ENCODE measurements at places on chromosomes 5 and 9.
A peak's percentile ranks its signal among the peaks of the same experiment; 100 is the strongest.

- no peak for DNase-seq
Measured at GRCh38 chr5:75200776-75201175, 35.9 kb downstream of the ANKRD31 start.

GRCh38 chr9:111427186-111427585 lies 57.0 kb downstream of the ECPAS start:
- no peak for DNase-seq

- DNase-seq = no peak
Measured at GRCh38 chr9:114433086-114433485, 45.3 kb upstream of the AKNA start.

DNA sequence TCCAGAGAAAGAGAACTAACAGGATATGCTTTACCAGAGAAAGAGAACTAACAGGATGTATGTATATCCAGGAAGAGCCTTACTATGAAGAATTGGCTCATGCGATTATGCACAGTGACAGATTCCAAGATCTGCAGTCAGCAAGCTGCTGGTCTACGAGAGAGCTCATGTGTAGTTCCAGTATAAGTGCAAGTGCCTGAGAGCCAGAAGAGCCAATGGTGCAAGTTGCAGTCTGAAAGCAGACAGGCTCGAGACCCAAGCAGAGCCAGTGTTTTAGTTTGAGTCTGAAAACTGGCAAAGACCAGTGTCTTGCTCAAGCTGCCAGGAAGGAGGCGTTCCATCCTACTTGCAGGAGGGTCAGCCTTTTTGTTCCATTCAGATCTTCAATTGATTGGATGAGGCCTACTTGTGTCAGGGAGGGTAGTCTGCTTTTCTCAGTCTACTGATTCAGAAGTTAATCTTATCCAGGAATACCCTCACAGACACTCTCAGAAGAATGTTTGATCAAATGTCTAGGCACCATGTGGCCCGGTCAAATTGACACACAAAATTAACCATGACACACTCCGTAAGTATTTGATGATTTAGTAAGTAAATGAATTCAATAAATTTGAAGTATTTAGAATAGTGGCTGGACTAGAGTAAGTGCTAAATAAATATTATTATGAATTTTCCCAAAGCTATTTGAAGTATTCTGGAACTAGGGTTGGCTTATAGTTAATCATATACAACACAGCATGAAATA lies 372.1 kb upstream of the SGCD start:
- DNase-seq = no peak

GRCh38 chr9:130665431-130666392 lies 1.3 kb downstream of the PRDM12 start:
- DNase-seq = peak; percentile 64

DNA sequence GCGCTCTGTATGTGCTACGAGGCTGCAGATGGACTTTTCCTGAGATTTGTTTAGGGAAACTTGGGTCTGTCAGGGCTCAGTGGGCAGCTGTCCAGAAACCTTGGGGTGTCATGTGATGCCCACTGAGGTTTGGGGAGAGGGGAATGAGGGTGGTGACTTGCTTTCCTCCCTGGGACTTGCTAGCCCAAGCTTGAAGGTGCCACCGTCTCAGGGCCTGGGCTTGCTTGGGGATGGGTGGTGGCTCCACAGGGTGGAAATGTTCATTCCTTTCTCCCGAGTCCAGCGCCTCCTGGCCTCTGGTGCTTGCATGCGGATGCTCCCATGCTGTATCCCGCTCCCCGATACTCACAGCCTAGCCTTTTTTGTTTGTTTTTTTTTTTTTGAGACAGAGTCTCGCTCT lies 33.3 kb downstream of the ZNF618 start:
- DNase-seq = no peak

- DNase-seq = no peak
Measured at GRCh38 chr5:159873680-159874079, 42.6 kb upstream of the ADRA1B start.

DNA sequence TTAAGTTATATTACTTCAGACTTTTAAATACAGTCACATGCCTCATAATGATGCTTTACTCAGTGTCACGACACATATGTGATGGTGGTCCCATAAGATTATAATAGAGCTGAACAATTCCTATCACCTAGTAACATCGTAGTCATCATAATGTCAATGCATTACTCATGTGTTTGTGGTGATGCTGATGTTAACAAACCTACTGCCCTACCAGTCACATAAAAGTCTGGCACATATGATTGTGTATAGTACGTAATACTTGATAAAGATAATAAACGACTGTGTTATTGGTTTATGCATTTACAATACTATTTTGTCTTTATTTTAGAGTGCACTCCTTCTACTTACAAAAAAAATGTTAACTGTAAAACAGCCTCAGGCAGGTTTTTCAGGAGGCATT lies 103.7 kb downstream of the PAM start:
- DNase-seq = no peak

GRCh38 chr5:173643964-173644363 lies 27.5 kb upstream of the BOD1 start:
- DNase-seq = peak; percentile 79

GRCh38 chr9:86246752-86247161 lies 12.7 kb downstream of the C9orf153 start:
- peak; percentile 12 for DNase-seq

GRCh38 chr9:363274-363612 lies 148.6 kb downstream of the DOCK8 start:
- no peak for DNase-seq

DNA sequence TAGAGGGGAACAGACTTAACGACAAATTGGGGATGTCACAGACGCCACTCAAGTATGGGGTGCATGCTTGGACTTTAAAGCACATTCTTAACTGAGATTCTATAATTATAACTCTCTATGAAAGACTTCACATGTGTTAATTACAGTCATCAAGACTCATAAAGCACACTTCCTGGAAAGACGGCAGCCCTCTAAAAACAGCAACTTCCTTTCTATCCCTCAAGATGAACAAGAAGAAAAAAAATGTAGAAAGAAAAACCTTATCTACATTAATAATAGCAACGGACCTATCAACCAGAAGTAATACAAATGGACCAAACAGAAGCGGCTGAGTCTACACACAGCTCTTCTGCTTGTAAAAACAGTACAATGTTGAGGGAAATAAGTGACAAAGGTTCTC lies 21.2 kb downstream of the GNAQ start:
- DNase-seq = no peak

DNA sequence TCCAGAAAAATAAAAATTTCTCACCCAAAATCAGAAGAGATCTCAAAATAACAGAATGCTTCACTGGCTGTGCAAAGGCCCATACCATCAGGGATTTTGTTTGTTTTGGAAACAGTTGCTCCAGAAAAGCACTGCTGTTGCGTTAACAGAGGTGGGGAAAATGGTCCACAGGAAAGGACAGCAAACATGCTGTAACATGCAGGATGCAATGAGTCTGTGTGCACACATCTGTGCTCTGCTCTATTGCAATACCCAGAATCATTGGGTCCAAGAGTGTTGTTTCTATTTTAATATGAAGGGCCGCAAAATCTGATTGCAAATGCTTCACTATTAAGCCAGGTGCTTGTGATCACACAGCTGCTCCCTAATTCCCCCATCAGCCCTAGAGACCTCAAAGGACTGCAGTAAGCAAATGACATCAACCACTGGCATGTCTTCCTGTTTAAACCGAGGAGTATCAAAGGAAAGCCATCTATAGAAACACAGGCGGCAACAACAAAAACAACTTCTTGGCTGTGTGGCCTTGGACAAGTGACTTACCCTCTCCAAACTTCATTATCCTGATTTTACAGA lies 141.0 kb downstream of the DCP2 start:
- no peak for DNase-seq

DNA sequence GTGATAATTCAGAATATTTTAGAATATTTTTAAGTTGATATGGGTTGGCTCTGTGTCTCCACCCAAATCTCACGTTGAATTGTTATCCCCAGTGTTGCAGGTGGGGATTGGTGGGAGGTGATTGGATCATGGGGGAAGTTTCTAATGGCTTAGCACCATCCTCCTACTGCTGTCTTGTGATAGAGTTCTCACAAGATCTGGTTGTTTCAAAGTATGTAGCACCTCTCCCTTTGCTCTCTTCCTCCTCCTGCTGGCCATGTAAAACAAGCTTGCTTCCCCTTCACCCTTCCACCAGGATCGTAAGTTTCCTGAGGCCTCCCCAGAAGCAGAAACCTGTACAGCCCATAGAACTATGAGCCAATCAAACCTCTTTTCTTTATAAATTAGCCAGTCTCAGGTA lies 214.6 kb upstream of the C9orf72 start:
- peak; percentile 26 for DNase-seq

DNA sequence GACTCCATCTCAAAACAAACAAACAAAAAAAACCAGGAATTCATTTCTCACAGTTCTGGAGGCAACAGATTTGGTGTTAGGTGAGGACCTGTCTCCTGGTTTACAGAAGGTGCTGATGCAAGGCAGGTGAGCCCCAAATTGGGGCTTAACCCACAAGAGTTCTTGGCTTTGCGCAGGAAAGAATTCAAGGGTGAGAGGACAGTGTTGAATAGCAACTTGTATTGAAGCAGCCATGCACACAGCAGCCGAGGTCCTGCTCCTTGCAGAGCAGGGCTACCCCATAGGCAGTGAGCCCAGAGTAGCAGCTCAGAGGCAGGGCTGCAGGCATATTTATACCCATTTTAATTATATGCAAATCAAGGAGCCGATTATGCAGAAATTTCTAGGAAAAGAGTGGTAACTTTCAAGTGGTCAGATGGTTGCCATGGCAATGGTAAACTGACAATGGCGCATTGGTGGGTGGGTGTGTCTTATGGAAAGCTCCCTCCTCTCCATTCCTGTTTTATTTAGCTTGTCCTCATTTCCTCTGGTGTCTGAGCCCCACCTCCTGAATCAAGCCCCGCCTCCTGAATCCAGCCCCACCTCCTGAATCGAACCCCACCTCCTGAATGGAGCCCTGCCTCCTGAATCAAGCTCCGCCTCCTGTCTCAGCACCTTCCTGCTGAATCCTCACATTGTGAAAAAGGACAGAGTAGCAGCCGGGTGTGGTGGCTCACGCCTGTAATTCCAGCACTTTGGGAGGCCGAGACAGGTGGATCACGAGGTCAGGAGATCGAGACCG lies 34.5 kb upstream of the COL5A1 start:
- DNase-seq = peak; percentile 70

DNA sequence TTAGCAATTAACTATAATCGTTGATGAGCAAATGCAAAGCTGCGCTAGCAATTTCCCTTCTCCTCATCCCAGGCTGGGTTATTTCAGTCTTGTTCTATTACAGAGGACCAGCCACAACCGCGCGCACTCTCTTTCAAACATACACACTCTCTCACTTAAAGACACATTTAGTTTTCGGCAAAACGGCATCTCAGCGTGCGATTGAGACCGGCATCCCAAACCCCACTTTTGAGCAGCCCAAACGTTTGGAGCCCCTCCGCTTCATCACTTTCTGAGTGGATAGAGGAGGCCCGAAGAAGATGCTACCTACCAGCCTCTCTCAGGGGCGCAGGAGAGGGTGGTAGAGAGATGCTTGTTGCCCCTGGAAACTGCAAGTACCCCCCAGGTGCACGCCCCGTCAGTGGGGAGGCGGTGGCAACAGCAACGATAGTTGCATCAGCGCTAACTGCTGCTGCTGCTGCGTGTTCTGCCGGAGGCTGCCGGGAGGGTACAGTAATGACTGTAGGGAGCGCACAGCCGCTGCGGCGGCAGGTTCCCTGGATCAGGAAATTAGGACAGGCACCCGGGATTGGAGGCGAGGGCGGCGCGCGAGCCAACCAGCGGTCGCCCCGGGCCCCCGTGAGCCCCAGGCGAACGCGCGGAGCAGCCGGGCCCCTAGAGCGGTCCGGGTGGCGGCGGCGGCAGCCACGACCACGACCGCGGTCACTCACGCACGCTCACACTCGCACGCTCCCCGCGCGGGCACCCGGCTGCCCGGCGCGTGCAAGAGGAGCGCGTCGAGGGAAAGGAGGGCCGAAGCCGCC lies 467 bp upstream of the VLDLR start:
- peak; percentile 88 for DNase-seq

DNA sequence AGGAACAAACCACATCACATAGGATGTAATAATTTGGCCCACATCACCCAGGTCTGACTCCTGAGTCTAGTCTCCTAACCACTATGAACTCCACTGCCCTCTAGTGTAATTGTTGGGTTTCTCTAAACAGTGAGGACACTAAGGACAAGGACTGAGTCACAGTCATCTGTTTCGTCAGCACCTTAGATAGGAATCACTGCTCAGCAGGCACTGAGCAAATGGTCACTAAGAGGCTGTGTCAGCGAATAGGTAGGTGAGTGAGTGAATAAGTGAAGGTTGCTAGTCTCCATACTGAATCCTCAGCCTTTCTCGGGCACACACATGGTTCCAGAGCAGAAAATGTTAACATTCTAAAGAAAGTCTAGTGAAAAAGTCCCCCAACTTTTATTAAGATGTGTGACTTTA lies 278.6 kb downstream of the SPOCK1 start:
- no peak for DNase-seq

DNA sequence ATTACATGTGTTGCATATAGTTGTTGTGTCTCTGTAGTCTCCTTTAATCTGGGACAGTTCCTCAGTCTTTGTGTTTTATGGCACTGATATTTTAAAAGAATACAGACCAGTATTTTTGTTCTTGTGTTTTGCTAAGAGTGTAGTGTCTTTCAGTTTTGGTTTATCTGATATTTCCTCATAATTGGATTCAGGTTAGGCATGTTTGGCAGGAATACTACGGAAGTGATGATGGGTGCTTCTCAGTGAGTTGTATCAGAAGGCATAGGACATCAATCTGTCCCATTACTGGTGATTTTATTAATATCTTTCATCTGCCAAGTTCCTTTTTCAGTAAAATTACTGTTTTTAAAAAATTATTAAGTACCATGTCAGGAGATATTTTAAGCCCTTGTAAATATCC lies 212.9 kb downstream of the ARHGEF28 start:
- DNase-seq = no peak

GRCh38 chr5:115070737-115071136 lies 99.0 kb downstream of the TRIM36 start:
- DNase-seq = no peak

DNA sequence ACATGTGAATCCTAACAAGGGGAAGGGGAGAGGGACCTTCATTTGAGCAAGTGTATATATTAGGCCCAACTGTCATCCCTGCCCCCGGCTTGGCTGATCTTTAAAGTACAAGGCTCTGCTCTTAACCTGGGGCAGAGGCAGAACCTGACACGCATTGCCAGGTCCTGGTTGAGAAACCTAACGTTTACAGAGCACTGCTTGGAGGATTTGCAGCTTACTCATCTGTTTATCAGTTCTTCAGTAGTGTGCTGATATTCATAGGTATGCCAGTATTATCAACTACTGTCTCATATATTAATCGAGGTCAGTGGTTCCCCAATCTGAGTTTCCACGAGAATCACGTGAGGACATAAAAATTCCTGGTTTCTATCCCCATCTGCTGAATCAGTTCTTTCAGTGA lies 50.4 kb downstream of the ACO1 start:
- DNase-seq = no peak

DNA sequence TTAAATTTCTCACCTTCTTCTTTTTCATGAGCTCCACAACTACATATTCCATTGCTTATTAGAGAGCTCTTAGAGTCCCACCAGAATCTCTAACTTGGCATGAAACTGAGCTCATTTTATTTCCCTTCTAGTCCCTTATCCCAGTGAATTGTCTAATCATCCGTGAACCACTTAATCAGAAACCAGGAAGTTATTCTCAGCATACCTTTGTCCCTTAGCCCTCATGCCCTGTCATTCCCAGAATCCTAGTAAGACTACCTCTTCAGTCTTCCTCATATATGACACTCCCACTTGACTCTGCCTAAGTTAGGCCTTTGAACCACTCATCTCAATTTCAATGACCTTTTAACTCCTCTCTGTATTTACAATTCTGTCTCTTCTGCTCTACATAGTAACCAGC lies 93.0 kb upstream of the PAPPA start:
- no peak for DNase-seq

Data from WTC11 (cell line).